Right ventricle myocardium superior (tissue), 1 donor: ENCODE measurements at places on chromosomes 3 and 15. TPM values are rescaled to one million over a fixed set of nuclear protein-coding genes. Genes with fewer than 3 reads are reported as not detected.

DNA sequence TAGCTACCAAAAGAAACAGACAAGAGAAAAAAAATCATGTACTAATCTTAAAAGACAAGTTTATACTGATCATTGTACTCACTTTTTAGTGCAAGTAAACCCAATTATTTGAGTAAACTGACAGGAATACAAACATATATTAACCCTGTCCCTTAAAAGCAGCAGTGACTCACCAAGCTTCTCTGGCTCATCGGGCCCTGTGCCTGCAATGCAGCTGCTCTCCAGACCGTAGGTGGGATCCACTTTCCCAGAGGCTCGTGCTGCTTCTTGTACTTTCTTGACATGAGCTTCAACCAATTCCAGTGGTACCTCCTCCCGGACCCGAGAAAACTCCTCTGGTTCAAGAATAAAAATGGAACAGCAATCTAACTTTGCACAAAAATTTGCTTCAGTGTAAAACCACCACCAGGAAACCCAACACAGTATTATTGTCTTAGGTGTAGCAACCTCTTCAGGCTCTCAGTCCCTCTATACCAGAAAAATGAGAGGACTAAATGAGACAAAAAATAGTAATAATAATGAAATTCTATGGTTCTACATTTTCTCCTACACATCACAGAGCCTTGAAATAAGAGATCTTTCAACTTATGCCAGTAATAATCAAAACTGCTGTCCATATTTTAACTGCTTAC lies 82.6 kb upstream of the CSPG5 start:
- no peak for DNase-seq

DNA sequence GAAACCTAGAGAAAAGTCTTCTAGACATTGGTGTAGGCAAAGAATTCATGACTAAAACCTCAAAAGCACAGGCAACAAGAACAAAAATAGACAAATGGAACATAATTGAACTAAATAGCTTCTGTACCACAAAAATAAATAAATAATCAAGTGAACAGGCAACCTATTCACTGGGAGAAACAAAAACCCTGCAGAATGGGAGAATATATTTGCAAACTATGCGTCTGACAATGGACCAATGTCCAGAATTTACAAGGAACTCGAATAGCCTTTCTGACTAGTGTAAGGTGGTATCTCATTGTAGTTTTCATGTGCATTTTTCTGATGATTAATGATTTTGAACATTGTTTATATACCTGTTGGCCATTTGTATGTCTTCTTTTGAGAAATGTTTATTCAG lies 37.0 kb upstream of the GCSAM start:
- DNase-seq: no peak

DNA sequence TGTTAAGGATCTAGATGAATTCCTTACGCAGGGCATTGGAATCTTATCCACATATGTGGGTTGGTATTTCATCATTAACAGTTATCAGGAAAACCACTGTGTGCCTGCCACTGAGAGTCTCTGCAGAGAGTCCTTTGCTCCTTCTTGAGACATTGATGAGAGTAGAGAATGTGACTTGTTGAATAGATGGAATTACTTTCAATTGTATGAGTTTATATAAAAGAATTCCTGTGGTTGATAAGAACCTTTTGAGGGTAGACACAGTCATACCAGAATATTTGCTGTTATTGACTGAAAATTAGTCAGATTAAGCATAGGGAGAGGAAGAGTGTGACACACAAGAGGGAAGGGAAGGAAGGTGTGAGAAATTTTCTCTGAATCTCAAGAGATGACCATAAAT lies 30.8 kb downstream of the ARHGEF26 start:
- no peak for DNase-seq

DNA sequence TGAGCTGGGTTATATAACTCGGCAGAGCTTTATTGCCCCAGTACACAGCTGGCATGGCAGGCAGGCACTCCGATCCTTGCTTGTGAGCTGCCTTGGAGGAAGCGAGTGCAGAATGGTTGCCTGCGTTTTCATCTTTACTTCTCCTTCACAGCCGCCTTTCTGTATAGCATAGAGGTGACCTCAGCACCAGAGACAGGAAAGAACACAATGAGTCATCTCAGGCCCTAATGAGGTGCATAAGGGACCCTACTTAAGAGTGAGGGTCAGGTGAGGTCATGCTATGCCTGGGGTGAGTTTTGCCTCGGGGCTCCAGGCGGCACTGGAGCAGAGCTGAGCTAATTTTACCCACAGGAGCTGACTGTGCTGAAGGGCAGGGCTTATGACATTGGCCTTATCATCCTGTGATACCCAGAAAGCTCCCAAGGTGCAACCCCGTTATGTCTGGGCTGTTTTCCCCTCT lies 43.5 kb downstream of the LPP start:
- DNase-seq: peak; percentile 60

DNA sequence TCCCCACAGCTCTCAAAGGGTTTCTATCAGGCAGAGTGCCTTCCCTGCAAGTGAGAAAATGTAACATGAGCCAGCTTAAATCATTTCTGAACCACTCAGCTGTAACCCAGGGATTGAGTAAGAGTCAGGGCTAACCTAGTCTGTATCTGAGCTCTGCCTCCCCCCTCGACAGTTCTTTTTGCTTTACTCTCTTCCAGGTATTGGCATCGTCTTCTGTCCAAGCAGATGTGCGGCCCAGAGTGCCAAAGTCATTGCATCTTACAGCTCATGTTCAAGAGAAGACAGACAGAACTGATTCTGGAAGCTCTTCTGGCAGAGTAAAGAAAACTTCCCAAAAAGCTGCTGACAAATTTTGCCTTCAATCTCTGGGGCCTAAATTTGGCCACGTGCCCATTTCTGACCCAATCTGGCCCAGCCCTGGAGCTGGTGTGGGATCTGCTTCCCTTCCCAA lies 74.8 kb downstream of the ABHD5 start:
- DNase-seq: peak; percentile 54

GRCh38 chr3:181105646-181106045 lies 116.1 kb upstream of the DNAJC19 start:
- no peak for DNase-seq

DNA sequence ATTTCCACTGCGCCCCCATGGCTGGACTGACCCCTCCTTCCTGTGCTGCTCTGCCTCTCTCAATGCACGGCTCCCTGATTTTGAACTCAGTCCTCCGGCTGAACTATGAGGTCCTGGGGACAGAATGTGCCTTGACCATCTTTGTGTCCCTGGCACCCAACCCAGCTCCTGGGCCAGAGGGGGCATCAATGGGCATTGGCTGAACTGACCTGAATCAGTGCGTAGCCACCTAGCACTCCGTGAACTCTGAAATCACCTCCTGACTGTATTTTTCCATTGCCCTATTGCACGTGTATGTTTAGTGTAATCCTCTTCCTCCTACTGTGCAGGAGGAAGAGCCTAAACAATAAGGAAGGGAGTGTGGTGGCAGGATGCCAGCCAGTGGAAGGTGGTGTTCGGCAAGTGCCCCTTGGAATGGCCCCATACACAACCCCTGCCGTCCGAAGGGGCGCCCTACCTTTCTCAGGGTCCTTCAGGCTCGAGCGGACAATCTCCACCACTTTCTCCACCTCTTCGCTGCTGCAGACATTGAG lies 33.5 kb downstream of the BDH1 start:
- DNase-seq: no peak

DNA sequence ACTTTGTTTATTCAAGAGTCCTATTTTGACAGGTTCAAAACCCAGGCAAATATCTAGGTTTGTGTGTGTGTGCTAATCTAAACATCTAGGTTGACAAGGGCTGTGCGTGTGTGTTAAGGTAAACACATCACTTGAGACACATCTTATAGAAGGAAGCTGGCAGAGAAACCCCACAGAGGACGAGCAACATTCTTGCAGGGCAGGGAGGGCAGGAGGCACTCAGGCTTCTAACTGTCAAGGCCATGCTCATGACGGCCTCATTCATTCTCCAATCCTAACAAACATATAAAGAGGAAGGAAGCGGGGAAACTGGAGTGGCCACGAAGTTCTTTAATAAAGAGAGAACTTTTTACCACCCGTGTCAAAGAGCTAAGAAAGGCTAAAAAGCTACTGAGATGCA lies 43.4 kb downstream of the SLCO2A1 start:
- no peak for DNase-seq

GRCh38 chr3:143895805-143896204 lies 47.5 kb upstream of the SLC9A9 start:
- no peak for DNase-seq

GRCh38 chr3:20280257-20280656 lies 94.3 kb upstream of the SGO1 start:
- DNase-seq: no peak

Gene AGBL1
- not detected for total RNA-seq

DNA sequence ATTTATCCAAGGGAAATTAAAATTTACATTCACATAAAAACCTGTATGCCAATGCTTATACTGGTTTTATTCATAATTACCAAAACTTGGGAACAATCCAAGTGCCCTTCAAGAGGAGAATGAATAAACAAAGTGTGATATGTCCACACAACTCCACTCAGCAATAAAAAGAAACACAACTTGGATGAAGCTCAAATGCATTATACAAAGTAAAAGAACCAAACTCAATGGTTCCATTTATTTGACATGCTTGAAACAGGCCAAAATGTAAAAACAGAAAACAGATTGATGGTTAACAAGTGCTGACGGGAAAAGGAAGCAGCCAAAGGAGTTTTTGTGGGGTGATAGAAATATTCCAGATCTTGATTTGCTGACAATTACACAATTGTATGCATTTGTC lies 23.5 kb downstream of the OCA2 start:
- no peak for DNase-seq

Gene FYTTD1
- 66.9 TPM for total RNA-seq

Gene RAD51
- 0.43 TPM for total RNA-seq

GRCh38 chr15:101318147-101318819 lies 23.2 kb upstream of the SNRPA1 start:
- DNase-seq: no peak

DNA sequence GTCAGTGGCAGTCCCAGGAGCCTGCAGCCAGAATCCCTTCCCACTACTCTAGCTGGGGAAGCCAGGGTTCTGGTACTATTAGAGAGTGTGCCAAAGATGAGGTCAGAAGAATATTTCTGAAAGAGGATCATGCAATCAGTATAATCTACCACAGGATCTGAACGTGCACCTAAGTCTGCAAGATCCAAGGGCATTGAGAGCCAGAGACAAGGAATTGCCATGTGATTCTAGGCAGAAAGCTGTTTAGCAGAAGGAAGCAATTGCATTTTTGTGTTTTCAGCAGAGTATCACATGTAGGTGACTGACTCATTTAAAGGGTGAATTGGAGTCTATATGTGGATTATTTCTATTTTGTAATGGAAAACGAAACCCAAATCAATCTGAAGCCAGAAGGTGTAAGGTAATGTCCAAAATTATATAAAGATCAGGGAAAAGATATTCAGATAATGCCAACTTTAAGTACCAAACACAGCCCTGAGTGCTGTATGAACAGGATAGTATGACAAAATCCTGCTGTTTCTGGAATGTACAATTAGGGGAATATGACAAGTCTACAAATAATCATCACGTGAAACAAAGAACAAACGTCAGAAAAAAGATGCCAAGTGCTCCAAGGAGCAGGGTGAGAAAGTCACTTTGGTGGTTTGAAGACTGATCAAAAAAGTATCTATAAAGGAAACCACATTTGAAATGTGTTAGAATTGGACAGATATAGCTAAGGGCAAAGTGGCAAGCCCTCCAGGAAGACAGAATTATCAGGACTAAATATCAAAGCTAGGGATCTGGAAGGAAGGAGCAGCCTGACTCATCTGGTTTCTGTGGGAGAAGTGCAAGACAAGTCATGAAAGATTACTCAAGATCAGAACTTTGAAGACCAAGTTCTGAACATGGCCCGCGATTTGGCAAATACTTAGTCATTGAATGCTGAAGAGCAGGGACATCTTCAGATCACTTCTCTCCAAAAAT lies 1036.6 kb downstream of the NTRK3 start:
- no peak for DNase-seq

- no peak for DNase-seq
These were observed 551.9 kb upstream of the GOLIM4 start for GRCh38 chr3:168647582-168647981.

DNA sequence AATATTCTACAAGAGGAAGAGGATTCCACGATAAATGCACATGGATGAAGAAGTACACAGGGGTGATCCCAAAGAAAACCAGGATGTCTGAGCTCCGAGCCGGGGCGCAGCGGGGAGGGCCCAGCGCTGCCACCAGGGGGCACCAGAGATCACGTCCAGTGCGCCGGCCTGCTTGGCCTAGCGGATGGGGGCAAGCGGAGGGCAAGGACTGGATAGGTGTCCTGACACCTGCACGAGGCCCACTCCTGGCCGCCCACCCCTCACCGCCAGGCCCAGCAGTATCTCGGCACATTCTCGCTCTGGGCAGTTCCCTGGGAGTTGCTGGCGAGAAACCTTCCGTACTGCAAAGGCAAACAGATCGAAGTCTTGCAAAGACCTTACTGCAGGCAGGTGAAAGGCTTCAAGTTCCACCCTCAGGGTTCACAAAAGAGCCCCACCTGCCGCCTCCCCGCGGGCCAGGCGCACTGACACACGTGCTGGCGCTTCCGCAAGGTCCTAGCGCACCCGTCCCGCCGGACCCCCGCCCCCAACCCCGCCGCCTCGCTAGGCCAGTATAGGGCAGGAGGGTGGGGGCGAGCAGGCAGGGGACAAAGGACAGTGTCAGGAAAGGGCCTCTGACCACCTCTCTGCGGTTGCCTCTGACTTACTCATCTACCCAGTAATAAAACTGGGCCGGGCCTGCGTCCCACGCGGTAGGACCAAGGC lies 3.3 kb downstream of the ANKRD63 start:
- peak; percentile 86 for DNase-seq

- no peak for DNase-seq
These were observed 829 bp downstream of the SELENOT start for GRCh38 chr3:150603980-150604319.

Gene AMOTL2
- total RNA-seq: 63.0 TPM

Gene CLDN18
- not detected for total RNA-seq

Gene COL6A5
- not detected for total RNA-seq

Gene GOLGA6D
- not detected for total RNA-seq

GRCh38 chr15:33114374-33114717 lies 80.2 kb downstream of the FMN1 start:
- no peak for DNase-seq

Gene TRPM1
- not detected for total RNA-seq

GRCh38 chr3:195532345-195532744 lies 10.8 kb downstream of the PPP1R2 start:
- DNase-seq: no peak

Gene P2RY12
- 0.94 TPM for total RNA-seq

DNA sequence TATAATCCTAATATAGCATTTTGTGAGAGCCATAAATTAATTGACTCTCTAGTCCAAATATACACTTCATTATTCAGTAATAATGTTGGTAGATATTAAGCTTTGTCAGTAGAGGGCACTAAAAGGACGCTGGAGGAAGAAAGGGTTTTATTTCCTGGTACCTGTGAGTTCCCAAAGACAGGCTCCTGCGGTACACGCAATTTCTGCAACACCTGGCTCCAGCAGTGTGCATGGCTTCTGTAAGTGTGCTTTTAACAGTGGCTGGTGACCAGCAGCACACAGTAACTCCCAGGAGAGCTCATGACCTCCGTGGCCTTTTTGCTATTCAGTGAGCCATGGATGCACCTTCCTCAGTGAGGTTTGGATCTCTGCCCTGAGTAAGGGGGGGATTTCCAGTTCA lies 338.3 kb upstream of the ZNF385D start:
- no peak for DNase-seq

GRCh38 chr3:183904833-183905780 lies 20.4 kb upstream of the PARL start:
- DNase-seq: no peak

- no peak for DNase-seq
These were observed 115.9 kb downstream of the DCLK3 start for GRCh38 chr3:36648241-36649034.

- DNase-seq: no peak
These were observed 21.8 kb downstream of the FBXO22 start for GRCh38 chr15:75925440-75925839.
